ENCODE measurements at places on chromosomes 11 and 22.

DNA sequence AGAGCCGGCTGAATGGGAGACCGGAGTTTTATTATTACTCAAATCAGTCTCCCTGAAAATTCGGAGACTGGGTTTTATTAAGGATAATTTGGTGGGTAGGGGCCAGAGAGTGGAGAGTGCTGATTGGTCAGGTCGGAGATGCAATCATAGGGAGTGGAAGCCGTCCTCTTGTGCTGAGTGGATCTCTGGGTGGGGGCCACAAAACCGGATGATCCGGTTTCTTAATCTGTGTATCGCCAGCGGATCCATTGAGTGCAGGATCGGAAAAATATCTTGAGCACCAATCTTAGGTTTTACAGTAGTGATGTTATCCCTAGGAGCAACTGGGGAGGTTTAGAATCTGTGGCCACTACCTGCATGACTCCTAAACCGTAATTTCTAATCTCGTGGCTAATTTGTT is 886 bp upstream of the NIPSNAP1 start:
- no peak for DNase-seq

DNA sequence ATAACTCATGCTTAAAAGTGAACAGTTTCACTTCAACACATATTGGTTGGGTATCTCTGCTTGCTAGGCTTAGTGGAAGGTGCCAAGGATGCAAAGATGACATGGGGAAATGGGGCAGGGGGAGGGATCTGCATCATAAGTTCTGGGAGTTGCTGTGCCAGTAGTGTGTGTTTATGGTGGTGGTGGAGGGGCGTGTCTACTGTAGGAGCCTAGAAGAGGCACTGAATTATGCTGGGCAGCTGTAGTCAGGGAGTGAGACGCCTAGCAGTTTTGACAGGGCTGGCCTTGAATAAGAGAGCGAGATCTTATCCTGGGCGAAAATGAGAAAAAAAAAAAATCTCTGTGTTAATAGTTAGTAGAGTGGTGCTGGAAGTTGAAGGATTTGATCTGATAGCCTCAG is 3.0 kb downstream of the ELMOD1 start:
- DNase-seq = no peak

DNA sequence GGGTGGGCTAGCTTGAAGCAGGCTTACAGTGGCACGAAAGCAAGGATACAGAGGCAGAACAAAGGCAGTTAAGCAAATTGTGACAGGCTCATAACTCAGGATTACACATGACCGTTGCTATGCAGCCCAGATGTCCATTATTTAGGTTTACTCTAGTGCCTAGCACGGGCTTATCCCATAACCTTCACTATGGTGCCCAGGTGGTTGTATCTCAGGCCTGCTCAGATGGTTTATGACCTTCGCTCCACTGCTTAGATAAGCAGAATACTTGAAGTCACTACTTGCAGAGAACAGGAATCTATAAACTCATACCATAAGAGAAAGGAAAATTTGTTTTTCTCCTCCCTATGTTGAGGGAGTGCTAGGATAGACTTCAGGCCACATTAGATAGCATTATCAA is 9.0 kb downstream of the OR6M1 start:
- DNase-seq = no peak

DNA sequence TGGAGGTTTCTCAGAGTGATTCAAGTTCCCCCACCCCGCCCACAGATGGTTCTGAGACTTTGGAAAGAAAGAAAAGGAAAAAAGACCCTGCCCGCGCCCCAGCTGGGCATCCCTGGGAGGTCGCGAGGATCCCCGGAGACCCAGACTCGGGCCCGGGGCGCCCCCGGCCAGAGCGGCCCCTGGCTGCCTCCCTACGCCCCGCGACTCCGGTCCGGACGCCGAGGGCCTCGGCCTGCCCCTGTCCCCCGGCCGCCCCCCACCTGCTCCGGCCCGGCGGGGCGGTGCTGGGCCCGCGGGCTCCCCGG is 2.3 kb upstream of the AIFM3 start:
- no peak for DNase-seq

- no peak for DNase-seq
Observed at GRCh38 chr11:61401573-61401972, 9.2 kb downstream of the TMEM216 start.

GRCh38 chr22:49753961-49754695 is 73.5 kb downstream of the BRD1 start:
- no peak for DNase-seq

DNA sequence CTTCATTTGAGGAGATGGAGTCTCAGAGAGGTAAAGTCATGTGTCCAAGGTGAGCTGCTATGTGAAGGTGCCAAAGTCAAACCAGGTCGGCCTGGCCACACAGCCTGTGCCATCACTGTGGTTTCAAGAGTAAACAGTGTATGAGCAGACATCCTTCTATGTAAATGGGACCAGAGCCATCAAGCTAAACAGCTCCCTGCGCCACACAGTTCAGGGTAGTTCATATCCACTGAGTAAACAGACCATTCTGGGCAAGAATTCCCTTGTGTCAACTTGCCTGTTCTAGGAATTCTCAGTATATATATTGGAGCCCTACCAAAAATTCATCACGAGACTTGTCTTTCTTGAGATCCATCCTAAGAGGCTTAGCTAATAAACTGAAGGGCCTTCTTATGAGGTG is 77.5 kb downstream of the AMOTL1 start:
- DNase-seq = no peak

DNA sequence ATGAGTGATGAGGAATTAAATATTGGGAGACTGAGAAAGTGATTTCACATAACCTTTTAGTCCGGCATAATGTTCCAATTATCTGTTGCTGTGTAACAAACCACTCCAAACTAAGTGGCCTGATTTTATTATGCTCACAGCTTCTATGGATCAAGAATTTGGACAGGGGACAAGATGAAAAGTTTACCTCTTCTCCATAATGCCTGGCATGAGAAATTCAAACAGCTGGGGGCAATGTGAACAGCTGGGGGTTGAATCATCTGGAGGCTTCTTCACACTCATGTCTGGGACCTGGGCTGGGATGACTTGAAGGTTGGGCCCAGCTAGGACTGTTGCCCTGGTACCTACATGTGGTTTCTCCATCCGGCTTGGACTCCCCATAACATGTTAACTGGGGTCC is 99.4 kb upstream of the DRD2 start:
- no peak for DNase-seq

DNA sequence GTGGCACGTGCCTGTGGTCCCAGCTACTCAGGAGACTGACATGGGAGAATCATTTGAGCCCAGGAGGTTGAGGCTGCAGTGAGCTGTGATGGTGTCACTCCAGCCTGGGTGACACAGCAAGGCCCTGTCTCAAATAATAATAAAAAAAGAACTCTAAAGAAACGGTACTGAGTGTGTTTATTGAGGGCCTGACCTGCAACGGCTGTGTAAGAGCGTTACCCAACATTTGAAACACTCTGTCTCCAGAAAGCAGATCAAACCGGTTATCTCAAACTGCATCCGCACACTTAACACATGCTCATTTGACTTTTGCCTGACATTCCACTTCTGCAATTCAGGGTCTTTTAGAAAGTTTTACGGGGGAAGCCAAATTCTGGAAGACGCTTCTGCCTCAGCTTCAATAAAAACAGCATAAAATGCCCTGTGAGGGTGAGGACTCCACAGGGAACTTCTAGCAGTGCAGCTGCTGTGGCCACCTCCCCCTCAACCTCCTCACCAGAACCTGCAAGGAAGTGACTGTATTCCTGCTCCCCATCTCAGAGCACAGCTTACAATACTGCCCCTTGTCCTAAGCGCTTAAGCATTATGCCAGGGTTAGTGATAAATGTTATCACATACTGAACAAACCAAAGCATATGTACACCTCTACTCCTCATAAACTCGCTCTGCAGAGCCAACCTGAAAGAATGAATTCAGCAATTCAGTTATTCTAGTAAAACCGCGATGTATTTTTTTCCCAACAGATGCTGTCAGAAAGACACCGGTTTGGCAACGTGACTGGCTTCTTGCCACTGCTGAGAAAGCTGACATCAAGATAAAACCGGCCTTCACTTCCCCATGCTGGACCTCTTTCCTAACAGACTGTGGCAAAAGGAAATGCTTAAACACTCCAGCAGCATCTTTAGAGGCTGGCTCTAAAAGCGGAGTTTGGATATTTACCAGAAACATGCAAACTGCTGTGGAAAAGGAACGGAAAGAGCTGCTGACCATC is 52.2 kb downstream of the PRDM10 start:
- DNase-seq = peak; percentile 76

GRCh38 chr22:42902875-42903510 is 45.9 kb upstream of the ARFGAP3 start:
- DNase-seq = no peak

GRCh38 chr11:62961017-62961570 is 23.7 kb downstream of the SLC22A6 start:
- no peak for DNase-seq

GRCh38 chr11:4664183-4664582 is 20.4 kb downstream of the OR51E1 start:
- DNase-seq = no peak
